ENCODE measurements at places on chromosomes 6 and 20.

GRCh38 chr6:43509984-43510826 lies at the start of gene LRRC73:
Gene LRRC73, minus strand, starts transcription at chr6:43510346. Its CDS starts 561 bp downstream, at chr6:43509785.
- peak; percentile 74 for DNase-seq

- DNase-seq: no peak
These were observed 71.6 kb downstream of the NFATC2 start for GRCh38 chr20:51470907-51471411.

DNA sequence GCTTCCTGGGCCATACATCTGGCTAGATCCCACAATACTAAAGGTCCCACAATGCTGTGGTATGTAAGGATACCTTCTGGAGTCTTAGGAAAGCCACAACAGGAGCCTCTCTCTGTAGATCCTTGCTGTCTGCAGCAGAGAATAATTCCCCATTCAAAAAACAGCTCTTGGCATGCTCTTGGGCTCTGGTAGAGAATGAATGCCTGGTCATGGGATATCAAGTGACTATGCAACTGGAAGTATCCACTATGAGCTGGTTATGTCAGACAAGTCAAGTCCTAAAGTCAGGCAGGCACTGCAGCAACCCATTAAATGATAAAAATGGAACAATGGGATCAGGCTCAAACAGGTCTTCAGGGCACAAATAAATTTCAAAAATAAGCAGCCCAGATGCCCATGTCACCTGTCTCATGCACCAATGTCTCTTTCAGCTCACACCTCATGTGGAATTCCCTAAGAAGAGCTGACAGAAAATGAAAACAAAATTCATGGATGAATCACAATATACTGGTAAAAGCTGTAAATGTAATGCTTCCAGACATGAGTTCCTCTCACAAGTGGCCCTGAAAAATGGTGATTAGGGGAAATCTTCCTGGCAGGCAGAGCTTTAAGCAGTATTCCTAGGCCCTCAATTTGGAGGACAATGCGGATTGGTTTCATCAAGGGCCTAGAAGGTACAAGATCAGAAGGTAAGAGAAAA lies 4.3 kb downstream of the AK9 start:
- DNase-seq: no peak

DNA sequence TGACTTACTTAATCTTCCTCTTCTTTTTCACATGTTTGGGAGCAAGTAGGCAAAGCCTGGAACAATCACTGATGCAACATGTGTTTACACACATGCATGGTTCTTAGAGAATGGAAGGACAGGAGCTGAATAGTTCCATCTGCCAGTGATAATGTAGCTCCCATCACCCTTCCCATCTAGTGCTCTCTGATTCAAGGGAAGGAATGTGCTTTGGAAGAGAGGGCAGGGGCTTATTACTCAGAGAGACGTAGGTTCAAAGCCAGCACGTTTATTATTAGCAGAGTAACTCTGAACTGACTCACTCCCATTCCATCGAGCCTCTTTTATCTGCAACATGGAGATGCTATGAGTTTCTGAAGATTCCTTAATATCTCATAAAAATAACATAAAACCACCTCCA lies 211.9 kb downstream of the GMPR start:
- no peak for DNase-seq

- no peak for DNase-seq
These were observed 4.8 kb downstream of the SALL4 start for GRCh38 chr20:51797357-51798025.

DNA sequence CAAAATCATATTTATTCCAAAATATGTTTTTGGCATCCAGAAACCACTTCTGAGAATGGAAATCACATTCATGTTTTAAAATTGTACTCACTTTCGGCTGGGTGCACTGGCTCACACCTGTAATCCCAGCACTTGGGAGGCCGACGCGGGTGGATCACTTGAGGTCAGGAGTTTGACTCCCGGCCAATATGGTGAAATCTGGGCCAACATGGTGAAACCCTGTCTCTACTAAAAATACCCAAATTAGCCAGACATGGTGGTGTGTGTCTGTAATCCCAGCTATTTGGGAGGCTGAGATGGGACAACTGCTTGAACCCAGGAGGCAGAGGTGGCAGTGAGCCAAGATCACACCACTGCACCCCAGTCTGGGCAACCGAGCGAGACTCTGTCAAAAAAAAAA lies 580.7 kb downstream of the MAFB start:
- DNase-seq: no peak

- no peak for DNase-seq
These were observed 129.4 kb downstream of the OR2B2 start for GRCh38 chr6:27782748-27783147.

DNA sequence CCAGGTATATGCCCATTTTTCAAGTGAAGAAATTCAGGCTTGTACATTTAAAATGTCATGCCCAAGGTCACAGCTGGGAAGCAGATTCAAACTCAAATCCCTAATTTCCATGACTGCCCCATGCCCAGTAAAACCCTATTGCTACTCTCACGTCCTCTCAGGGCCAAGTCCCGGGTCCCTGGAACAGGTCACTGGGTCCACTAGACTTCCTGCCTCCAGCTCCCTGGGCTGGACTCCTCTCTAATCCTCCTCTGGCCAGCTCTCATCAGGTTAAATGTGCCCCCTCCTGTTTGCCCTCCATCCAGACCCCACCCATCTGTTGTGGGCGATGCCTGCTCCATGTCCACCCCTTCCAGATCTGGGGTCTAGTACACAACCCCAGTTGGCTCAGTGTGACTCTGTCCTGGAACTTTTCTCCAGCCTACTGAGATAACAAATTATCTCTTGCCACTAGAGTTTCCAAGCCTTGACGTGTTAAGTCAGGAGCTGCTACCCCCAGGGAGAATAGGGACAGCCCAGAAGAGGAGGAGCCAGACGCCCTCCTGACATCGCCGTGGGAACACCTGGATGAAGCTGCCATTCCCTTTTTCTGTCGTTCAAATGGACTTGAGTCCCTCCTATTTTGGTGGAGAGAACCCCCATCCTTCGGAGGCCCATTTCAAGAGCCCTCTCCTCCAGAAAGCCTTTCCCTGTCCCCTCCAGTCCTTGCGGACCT lies 3.7 kb upstream of the SPDEF start:
- no peak for DNase-seq

- no peak for DNase-seq
These were observed 15.7 kb upstream of the SIRT5 start for GRCh38 chr6:13558718-13559117.

GRCh38 chr6:101662111-101662897 lies 268.8 kb downstream of the GRIK2 start:
- no peak for DNase-seq

DNA sequence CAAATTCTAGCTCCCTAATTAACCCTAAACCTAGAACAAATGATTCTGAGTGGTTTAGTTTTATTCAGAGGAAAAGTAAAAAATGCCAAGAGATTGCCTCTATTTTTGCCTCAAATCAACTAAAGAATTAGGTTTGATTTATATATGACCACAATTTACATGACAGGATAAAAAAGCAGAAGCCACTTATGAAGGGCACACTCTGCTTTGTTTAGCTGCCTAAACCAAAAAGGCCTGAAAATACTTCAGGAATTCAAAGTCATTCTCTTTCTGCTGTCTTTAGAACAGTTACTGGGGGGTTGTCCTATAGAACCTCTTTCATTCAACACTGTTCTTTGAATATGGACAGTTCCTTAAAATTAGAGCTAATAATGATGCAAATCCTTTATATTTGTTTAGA lies 5.3 kb downstream of the FBXO5 start:
- DNase-seq: no peak

- DNase-seq: no peak
These were observed 8.5 kb downstream of the C6orf89 start for GRCh38 chr6:36893976-36894932.

DNA sequence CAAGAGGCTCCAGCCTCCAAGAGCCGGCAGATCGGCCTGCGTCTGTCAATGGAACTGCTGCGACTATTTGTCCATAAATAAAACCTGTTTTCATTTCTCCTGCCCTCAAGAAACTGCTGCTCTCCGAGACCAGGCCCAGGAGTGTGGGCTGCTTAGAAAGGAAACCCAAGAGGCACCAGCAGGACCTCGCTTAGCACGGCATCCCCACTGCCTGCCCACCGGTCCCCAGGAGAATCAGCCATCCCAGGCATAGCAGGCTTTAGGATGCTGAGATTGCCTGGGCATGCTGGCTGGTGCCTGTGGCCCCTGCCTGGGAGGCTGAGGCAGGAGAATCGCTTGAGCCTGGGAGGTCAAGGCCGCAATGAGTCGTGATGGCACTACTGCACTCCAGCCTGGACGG lies 17.6 kb downstream of the NTSR1 start:
- DNase-seq: no peak

GRCh38 chr6:11632231-11632630 lies 94.7 kb downstream of the TMEM170B start:
- DNase-seq: no peak

- no peak for DNase-seq
These were observed 85.4 kb downstream of the HFE start for GRCh38 chr6:26172608-26172968.

GRCh38 chr20:40743141-40743775 lies 54.2 kb upstream of the MAFB start:
- DNase-seq: no peak

- DNase-seq: no peak
These were observed 205.2 kb downstream of the ERMARD start for GRCh38 chr6:169956580-169956979.

DNA sequence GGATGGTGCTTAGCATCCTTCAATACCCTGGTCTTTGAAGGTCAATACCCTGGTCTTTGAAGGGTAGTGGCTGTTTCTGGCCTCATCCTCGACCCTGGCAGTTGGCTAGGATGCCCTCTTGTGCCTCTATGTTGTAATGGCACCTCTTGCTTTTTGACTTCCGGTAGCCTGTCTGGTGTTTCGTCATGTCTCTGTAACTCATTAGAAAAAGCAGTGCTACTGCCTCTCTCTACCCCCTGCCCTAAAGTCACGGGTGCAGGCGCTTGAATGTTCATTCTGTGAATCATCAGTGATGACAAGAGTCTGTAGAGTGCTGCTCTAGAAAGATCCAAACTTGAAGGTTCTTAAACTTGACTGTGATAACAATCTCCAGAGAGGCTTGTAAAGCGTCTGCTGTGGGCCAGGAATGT lies 28.3 kb downstream of the RSPO4 start:
- no peak for DNase-seq

DNA sequence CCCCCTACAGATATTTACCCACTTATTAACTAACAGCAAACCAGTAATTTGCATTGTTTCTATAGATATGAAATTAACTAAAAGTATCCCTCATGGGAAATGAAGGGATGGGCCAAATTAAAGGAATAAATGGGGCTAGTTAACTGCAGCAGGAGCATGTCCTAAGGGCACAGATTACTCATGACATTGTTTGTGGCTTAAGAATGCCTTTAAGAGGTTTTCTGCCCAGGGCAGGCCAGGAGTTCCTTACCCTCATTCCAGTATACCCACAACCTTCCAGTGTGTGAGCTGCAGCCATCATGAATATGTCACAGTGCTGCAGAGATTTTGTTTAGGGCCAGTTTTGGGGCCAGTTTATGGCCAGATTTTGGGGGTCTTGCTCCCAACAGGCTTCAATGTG lies 1101.9 kb downstream of the PRIM2 start:
- no peak for DNase-seq

DNA sequence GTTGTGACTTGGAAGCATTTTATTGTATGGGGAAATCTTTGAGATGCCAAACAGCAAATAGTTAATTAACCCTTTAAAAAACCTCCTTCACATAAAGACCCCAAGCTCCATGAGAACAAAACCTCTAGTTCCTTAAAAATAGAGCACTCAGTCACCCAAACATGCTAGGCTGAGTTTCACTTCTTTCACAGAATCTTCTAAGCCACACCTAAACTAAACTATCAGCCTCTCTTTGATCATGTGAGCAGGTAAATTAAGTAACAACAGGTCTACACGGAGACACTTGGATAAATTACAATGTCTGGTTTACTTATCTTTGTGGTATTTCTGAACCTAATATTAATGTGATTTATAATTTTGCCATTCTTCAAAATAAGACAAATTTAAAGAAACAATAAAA lies 205.2 kb upstream of the MARCKS start:
- DNase-seq: no peak

DNA sequence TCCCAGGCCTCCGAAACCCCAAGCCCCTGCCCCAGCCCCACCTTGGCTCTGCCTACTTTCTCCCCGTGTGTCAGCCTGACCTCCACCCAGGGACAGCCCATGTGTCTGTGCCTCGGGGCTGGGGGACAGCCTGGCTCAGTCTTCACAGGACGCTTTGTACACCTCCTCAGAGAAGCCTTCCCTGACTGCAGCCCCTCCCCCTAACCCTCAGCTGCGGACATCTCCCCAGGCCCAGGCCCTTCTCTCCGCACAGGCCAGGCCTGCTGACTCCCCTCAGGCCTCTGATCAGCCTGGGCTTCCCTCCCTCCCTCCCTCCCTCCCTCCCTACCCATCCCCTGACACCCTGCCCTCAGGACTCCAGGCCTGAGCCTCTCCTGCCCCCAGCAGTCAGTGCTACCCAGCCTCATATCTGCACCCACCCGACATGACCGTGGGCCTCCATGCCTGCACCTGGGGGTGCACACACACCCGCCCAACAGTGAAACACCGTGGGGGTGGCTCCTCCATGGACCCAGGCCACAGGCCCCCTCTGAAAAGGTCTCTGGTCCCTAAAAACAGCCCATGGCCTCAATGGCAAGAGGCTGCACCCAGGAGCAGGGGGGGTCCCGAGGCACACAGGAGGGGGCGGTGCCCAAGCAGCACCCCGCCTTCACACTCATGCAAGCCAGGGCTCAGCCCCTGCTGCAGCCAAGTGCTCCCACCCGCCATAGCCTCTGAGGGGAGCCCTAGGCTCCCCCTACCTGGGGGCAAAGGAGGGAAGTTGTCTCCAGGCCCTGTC lies 12.9 kb downstream of the LAMA5 start:
- no peak for DNase-seq

DNA sequence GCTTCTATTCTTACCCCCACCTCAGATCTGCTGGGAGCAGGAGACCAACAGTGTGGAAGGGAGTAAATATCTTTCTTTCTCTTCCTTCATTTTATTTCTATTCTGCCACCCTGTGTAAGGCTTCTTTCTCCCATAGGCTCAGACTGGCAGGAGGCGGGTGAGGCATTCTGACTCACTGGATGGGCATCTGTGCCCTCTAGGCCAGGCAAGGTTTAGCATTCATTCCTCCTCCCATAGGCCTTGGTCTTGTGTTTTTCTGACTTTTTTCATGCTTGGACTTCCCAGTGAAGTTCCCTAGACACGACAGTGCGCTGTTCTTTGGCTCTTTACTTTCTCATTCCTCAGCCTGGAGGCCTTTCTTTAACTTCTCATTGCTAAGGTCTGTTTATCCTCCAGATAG lies 235.2 kb downstream of the SYNE1 start:
- DNase-seq: no peak

- peak; percentile 30 for DNase-seq
These were observed 2.7 kb downstream of the SLC32A1 start for GRCh38 chr20:38726804-38727606.

GRCh38 chr6:160790028-160790792 lies 88.2 kb downstream of the PLG start:
- DNase-seq: no peak

DNA sequence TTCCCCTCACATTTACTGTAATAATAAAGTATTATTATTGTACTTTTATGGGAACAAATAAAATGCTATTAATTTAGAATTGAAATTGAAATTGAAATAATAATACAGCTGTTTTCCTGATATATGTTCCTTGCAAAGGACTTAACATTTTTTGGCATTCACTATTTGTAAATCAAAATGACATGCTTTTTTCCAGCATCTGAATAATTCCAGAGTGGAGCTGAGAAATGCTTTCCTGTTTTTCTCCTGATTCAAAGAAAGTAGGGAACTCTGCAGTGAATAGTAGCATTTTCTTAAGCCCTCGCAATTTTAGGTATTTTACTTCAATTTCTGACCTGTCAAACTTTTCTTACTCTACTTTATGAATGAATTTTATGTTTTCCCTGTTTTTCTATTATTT lies 72.1 kb downstream of the PHACTR2 start:
- no peak for DNase-seq

GRCh38 chr20:4787069-4787468 lies 65.4 kb downstream of the PRND start:
- no peak for DNase-seq

Data from activated CD4-positive, alpha-beta T cell treated with anti-CD3 and anti-CD28 coated beads for 4 hours (primary cell).